ENCODE measurements at places on chromosomes 7 and 10. TPM values are rescaled to one million over a fixed set of nuclear protein-coding genes. Genes with fewer than 3 reads are reported as not detected.

DNA sequence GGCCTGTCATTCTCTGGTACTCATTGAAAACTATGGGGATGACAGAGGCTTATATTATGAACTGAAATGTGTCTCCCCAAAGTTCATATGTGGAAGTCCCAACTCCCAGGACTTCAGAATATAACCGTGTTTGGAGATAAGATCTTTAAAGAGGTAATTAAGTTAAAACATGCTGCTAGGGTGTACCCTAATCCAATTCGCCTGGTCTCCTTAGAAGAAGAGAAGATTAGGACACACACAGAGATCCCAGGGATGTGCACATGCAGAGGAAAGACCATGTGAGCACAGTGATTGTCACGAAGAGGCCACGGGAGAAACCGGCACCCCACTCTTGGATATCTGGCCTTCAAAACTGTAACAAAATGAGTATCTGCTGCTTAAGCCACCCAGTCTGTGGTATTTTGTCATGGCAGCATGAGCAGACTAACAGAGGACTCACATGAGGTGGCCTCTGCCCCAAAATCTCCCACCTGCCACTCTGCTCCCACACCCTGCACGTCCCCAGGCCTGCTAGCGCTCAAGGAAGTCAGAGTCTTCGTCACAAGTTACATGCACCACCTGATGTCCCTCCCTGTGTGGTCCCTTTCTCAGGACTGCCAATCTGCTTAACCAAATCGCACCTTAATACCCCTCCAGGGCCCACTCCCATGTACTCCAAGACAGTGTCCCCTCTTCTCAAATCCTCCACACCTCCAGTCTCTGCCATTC is 26.8 kb downstream of the PLAC9 start:
- DNase-seq: no peak

DNA sequence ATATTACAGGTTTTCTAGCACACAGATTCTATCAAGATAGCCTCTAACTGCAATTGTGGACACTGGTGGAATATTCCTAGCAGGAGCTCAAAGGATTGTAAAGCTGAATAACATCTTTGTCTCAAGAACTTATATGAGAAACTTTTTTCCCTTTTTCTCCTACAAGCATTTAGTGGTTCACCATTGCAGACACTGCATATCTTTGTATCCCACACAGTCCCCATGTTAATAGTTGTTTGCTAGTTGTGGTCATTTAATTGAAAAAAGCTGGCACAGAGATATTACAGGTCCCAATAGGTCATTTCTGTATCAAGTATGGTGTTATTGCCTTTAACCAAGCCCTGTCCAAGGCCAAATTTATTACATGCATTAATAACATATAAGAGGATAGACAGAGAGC is 226.2 kb upstream of the TCF7L2 start:
- DNase-seq: no peak

The NME8 gene
- total RNA-seq: 1.5 TPM

DNA sequence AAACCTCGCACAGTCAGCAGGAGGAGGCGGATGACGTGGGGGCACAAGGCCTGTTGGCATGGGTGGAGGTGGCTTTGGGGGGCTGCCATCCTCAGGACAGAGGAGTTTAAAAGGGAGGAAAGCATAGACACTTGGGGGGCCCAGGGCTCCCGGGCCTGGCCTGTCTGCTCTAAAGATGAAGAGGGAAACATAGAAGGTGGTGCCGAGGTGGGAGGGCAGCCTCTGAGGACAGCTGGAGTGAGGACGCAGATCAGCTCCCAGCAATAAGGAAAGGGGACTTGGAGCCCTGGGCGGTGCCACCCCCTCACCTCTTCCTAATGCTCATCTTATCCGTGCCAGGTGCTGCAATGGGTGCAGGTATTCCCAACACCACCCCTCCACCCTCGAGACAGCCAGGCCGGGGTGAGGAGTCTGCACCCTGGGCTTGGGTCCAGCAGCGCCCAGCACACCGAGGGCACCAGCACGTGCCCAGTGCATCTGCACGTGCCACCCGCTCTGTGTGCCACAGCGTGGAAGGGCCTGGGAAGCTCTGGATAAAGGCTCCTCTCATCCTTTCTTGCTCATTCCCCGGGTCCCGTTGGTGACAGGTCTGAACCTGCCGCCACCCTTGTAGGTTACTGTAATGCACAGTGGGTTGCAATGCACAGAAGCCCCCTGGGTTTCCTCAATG is 566.0 kb upstream of the FOXK1 start:
- DNase-seq: no peak

The CPXM2 gene
- 4.7 TPM for total RNA-seq

GRCh38 chr7:22443370-22444180 is 56.4 kb downstream of the STEAP1B start:
- DNase-seq: no peak

The LDB3 gene
- 0.96 TPM for total RNA-seq

The TEX36 gene
- total RNA-seq: not detected

GRCh38 chr10:111560027-111560426 is 483.2 kb downstream of the ADRA2A start:
- DNase-seq: no peak

The ACSL5 gene
- total RNA-seq: 0.22 TPM

The ZCCHC24 gene
- total RNA-seq: 6.2 TPM

The COL28A1 gene
- 0.81 TPM for total RNA-seq

The SPRN gene
- total RNA-seq: 0.27 TPM

The NEUROG3 gene
- total RNA-seq: 2.0 TPM

DNA sequence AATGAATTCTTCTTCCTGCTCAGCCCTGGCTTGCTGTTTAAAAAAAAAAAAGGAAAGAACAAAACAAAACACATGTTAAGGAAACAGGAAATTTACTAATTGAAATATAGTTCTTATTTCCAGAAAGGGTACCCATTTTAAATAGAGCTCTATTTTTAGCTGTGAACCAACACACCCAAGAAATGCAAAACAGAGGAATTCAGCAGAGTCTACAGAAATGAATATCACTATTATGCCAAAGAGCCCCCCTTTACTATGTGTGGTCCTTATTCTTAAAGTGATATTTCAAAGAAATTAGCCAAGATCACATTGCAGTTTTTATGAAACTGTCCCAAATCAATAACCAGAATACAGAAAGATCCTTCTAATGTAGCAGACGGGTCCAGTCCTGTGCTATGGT is 53.7 kb downstream of the CCDC6 start:
- DNase-seq: no peak

DNA sequence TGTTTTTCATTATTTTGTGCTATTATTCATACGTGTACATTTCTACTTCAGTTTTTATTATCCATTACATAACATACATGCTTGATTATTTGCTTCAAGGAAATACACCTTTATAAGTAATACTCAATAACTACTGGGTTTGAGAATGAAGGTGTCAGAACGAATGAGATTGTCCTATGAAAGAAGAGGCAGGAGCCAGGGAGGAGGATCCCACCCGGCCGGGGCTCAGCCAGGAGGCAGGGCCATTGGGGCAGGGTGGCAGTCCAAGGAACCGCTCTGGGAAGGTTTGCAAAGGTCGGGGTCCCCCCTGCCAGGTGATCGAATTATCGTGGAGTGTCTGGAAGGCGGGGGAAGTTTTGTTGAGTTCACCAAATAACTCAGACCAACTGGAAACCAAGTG is 9.1 kb downstream of the TRIM56 start:
- DNase-seq: no peak

DNA sequence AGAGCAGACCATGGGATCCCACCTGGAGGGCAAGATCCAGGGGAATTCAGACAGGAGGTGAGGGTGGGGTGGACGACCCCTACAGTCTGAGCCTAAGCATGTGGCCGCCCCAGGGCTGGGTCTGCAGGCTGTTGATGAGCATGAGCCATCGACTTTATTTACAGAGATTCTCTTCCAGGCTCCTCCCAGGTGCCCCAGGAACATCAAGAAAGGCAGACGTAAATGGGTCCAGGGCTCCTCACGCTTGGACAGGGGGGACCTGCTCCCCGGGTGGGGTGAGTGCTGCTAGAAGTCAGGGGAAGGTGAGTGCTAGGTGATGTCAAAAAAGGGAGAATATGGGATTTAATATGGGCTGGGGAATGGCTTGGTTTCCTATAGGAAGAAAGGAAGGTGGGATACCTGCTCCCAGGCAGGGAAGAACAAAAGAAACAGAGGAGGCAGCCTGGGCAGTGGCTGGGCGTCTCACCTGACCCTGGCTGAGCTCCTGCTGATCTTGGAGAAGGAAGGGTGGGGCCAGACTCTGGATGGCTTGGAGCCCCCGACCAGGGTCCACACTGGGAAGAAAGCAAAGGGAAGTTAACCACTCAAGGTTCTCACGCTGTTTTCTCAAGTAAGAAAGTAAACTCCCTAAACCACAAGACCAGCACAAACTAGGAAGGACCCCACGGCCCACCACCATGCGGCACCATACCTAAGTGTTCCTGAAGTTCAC is 162.1 kb upstream of the SHH start:
- DNase-seq: no peak

DNA sequence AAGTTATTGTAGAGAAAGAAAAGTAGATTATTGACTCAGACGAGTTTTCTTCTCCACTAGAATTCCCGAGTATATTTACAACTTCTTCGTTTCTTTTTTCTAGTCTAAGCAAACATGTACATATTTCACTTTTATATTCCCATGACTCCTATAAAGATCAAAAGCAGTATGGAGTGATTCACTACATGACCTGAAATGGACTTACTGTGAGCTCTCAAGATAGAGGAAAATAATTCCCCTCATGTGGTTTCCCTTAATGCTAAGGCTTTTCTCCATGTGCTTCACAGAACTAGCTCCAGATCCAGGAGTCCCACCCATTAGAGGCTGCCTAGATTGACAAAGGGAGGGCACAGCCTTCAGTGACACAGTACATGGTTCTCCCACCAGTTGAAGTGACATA is 823.1 kb upstream of the LRRTM3 start:
- no peak for DNase-seq

GRCh38 chr7:36021367-36021766 is 131.7 kb upstream of the EEPD1 start:
- DNase-seq: peak; percentile 72
